ENCODE measurements at places on chromosomes 7 and 10. TPM values are rescaled to one million over a fixed set of nuclear protein-coding genes. Genes with fewer than 3 reads are reported as not detected.

MYOZ1 gene
- total RNA-seq, result not detected

AQP1 gene
- total RNA-seq, result 0.52 TPM

UMAD1 gene
- total RNA-seq, result 9.7 TPM

TMEM176A gene
- not detected for total RNA-seq

MXI1 gene
- 3.8 TPM for total RNA-seq

SEMA3A gene
- total RNA-seq, result 3.9 TPM

IL6 gene
- 0.90 TPM for total RNA-seq

CREM gene
- total RNA-seq, result 33.6 TPM

LRRC17 gene
- total RNA-seq, result 0.12 TPM

CCDC3 gene
- total RNA-seq, result 0.93 TPM

ZNF394 gene
- total RNA-seq, result 16.7 TPM

TMEM130 gene
- 0.31 TPM for total RNA-seq

GRM3 gene
- not detected for total RNA-seq

GET4 gene
- 59.8 TPM for total RNA-seq

PRLHR gene
- not detected for total RNA-seq

AKR1D1 gene
- not detected for total RNA-seq

TMEM236 gene
- total RNA-seq, result 0.06 TPM

LBX1 gene
- total RNA-seq, result not detected

ACTR3C gene
- not detected for total RNA-seq

GHRHR gene
- not detected for total RNA-seq

TNS3 gene
- 86.6 TPM for total RNA-seq

CTTNBP2 gene
- total RNA-seq, result 0.29 TPM

SPDYE3 gene
- not detected for total RNA-seq

SOSTDC1 gene
- total RNA-seq, result not detected
